ENCODE measurements at places on chromosomes 5 and 9. TPM values are rescaled to one million over a fixed set of nuclear protein-coding genes. Genes with fewer than 3 reads are reported as not detected.

Gene IL5
- total RNA-seq = 113 TPM

Gene ADGRV1
- 12.4 TPM for total RNA-seq

Gene NAIP
- total RNA-seq = 7.4 TPM

Gene ZDHHC11
- total RNA-seq = 11.9 TPM

GRCh38 chr9:114258866-114259797, 63.8 kb upstream of the ORM1 start:
- DNase-seq = no peak

GRCh38 chr5:157197086-157197485, 16.4 kb downstream of the ITK start:
- no peak for DNase-seq

DNA sequence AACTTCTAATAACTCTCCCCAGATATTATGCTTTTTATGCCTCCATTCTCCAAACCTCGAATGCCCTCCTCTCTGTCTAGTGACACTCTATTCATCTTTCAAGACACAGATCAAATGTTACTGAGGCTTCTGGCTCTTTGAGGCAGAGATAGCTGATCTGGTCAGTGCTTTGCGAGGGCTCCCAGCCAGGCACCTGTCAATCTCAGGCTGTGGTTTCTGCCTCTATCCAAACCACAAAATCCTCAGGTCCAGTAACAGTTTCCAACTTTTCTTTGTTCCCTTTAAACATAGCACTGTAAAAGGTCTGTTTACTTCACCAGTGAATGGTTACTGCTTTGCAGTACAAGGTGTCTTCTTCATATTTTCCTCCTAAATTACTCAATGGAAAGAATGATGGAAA, 11.5 kb upstream of the STK32A start:
- DNase-seq = no peak

DNA sequence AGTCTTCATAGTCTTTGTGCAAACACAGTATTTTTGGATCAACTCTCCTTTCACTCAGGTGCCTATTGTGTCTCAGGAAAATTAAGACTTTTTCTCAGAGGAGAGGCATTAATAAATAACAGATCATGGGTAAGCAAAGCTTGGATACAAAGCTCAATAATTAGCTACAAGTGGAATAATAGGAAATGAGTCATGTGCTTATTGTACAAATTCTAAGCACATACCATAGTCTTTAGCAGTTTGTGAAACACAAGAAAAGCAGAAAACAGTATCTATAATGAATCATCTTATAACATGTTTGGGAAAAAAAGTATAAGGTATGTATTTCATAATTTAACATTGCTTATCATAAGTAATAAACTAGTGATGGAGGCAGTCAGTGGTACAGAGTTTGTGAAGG, 477.0 kb downstream of the CDH10 start:
- no peak for DNase-seq

- DNase-seq = no peak
Observed at GRCh38 chr9:135989722-135990467, 28.7 kb upstream of the UBAC1 start.

DNA sequence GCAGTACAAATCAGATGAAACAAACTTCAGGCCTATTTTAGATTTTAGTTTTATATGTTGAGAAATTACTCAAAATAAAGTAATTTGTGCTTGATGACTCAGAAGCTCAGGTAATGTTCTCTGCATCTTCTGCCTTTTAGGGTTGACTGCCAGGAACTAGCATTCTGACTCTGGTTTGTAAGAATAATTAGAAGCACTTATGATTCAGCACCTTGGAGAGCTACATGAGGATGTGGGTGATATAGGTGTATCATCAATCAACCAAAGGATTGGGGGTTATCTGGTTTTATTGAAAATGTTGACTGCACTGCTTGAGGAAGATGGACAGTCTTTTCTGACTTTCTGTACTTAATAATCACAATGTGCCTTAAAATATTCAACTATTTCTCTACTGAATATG, 118.7 kb upstream of the SGCD start:
- DNase-seq = no peak

DNA sequence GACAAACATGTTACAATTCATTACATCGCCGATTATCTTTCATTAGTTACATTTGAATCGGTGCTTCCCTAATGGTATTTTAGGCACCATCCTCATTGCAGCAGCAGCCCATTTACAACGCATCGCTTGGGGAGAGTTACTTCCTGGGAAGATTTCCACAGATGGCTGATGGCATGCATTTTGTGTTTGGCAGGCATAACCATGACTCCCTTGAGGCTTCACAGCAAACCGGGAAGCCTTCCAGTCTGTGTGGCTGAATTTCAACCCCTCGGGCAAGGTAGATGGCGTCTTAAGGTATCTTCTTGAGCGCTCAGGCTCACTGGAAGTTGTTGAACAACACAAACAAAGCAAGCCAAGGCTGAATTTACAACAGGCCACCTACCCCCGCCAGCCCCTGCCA, 1.6 kb upstream of the DNAH5 start:
- no peak for DNase-seq

Measured in activated T-helper 2 cell treated with anti-CD3 and anti-CD28 coated beads, Interferon-gamma antibody, Interleukin-2, Interleukin-4, amounts not matched to agents 10 μg/mL and 5 μg/mL and 100 μg/mL, durations not matched to agents 14 hours and 24 hours and 36 hours (primary cell).